Spinal cord (tissue), 10 donors: ENCODE measurements at places on chromosomes 12 and 14.

GRCh38 chr14:103520269-103520656 lies 2.4 kb downstream of the CKB start:
- no peak for DNase-seq

GRCh38 chr12:49869816-49870500 lies 27.1 kb upstream of the BCDIN3D start:
- DNase-seq: no peak

- DNase-seq: no peak
Observed at GRCh38 chr14:99573436-99574098, 30.4 kb downstream of the CCDC85C start.

DNA sequence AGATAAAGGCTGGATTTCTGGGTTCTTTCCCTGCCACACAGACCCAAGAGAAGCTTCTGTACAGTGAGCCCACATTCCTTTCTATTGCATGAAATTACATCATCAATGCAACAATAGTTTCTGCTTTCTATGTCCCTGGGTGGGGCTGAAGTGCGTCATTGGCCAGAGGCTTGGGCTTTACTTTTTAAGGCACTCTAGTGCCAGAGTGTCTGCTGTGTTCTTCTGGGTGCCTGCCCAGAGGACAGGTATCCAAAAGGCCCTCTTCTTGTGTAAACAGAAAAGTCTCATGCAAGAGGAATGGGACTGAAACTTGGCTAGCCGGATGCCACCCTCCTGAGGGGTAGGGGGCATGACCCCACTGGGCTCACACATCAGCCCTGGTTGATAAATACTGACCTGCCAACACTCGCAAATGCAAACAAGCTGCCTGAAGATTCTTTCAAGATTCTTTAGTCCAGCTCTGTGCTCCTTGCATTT lies 5.9 kb downstream of the KRT86 start:
- DNase-seq: no peak

DNA sequence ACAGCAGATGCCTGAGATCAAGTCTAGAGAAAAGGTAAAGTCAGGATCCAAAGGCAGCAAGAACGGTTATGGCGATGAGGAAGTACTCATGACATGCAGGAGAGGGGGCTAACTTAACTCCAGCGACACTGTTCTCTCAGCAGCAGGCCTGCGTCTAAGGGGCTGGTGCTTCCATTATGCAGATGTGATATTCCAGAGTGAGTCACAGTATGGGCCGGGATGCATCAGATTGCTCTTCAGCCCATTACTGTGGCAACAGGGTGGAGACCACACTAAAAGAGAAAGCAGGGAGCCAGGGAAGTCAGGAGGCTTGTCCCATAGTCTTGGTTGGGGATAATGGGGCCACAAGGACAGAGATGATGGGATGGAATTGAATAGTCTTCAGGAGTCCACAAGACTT lies 151.8 kb upstream of the NTF3 start:
- DNase-seq: no peak

DNA sequence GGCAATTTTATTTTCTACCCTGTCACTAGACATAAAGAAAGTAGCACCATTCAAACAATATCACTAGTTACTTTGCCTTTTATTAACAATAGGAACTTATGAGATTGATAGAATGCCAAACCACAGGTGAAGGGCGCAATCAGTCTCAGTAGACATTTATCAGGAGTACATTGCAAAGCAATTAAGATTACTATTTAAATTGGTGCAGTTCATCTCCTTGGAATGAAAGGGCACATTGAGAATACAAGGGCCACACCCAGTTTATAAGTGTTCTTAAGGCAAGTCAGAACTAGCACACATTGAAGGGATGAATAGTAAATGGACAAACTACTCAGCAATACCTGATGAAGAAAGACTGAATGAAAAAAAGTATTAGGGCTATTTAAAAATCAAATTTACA lies 601.4 kb downstream of the C12orf50 start:
- DNase-seq: no peak

DNA sequence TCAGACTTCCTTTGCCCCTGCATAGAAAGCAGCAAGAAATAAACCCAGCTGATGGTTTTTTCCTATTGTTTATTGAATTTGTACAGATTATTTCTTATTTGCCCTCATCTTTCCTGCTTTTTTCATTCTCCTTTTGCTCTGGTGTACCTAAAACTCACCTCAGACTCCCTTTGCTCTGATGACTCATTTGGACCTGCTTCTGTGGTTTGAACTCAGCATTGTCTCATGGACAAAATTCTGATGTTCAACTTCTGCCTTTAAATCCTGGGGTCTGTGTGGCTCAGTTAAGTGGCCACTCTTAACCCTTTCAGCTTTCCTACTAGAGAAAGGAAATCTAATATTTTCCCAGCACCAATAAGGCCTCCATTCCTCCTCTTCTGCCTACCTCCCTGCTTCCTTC lies 3.5 kb upstream of the SENP1 start:
- DNase-seq: no peak

GRCh38 chr12:64110864-64111263 lies 111.2 kb downstream of the KICS2 start:
- no peak for DNase-seq

- DNase-seq: no peak
Observed at GRCh38 chr12:111443586-111443985, 37.9 kb downstream of the SH2B3 start.

DNA sequence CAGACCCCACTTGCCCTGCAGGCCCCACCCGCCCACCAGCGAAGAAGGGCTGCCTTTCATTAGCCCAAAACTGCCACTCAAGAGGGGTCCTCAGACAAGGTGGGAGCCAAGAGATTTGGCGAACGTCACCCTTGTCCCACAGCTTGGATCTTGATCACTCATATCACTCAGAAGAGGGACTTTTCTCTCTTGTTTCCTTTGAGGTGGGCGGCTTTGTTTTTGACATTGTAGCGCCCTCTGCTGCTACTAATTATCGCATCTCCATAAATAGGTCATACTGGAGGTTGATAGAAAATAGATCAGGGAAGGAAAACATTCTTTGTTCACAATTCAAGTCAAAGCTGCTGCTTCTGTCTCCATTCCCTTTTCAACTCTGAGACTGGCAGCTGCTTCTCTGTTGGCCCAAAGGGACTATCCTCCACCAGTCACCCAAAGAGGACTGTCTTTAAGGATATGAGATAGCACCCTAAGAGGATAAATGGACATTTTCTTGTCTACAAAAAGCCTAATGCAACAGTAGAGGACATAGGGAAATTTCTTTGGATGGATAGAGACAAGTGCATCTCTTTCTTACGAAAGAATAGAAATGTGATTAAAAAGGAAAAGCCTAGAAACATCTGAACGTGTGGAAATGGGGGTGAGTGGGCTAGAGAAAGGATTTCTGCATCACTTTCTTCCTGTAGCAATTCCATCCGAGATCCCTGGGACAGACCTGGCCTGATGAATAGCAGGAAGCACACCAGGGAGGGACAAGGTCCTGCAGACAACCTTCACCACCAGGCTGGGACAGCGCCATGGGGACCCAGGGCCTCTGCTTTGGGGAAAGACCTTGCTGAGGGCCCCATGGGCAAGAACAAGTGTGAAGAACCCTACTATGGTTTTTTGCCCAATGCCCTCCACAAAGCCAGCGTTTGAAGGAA lies 115.8 kb downstream of the DAD1 start:
- DNase-seq: no peak

DNA sequence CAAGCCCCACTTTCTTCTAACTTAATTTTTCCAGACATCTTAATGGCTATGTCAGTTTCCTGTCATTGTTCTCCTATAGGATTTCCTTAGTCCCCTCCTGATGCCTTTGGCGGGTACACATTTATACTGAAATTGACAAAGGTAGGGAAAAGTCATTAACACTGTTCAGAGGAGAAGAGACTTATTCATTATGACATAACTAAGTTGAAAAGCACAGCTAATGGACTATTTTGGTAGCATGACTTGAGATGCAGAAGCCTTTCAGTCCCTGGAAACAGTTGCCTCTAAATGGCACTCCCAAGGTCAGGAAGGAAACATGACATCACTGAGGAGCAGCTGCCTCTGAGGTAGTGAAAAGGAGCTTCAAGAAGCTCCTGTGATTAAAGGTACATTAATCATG lies 317.5 kb upstream of the KITLG start:
- no peak for DNase-seq

GRCh38 chr14:34462132-34462893 lies at the start of gene SPTSSA:
TSS of gene SPTSSA (minus strand) at chr14:34462240. CDS start at chr14:34462207, 33 bp downstream.
- peak; percentile 96 for DNase-seq

GRCh38 chr14:93715279-93715927 lies 72.9 kb downstream of the PRIMA1 start:
- no peak for DNase-seq

- DNase-seq: no peak
Observed at GRCh38 chr12:11673666-11674461, 24.4 kb downstream of the ETV6 start.

DNA sequence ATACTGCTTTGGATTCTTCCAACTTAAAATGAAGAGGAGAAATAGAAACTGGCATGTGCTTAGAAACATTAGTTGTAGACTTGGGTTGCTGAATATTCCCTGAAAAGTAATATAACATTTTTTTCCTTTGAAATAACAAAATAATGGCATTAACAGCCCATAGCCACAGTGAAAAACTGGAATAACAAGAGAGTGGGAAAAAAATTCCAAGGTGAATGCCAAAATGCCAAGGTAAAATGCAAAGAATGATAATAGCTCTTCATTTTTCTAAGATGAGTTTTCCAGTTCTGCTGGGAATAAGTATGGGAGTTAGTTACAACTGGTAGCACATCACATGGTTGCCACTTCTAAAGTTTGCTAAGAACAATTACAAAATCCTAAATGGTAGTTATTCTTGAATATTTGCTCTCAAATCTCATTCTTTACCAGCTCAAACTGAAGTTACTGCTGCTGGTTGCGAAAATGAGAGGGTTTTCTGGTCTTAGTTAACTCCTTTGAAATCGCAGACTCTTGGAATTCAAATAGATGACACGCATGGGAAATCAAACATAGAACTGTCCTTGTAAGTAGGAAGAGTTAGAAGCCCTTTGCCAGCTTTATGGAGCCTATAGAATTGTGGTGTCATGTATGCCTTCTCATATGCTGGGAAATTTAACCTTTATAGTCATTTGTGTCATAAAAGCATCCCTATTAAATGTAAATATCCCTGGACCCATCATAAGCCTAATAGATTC lies 165.0 kb upstream of the DCN start:
- no peak for DNase-seq

- DNase-seq: no peak
Observed at GRCh38 chr12:66753810-66754209, 74.9 kb upstream of the GRIP1 start.

DNA sequence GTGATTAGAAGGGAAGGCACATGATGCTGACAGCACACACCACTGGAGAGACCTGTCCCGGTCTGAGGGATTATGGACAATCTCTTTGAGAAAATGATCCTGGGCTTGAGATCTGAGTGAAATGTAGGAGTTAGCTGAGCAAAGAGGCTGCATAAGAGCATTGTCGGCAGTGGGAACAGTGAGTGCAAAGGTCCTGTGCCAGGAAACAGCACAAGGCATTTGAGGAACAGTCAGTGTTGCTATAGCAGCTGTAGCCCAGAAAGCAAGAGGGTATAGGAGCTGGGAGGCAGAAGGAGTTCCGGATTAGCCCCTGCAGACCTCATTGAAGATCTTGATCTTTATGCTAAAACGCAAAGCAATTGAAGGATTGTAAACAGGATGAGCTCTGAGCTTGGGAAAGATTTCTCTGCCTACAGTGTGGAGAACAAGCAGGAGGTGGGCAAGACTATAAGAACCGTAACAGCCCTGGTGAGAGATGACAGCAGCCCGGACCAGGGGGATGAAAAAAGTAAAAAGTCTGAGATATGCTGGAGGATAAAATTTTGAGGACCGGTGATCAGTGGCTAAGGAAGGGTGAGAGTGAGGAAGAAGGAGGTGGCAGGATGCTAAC lies 28.5 kb downstream of the CFL2 start:
- DNase-seq: no peak

GRCh38 chr14:45084946-45085346 lies 1.0 kb downstream of the PRPF39 start:
- no peak for DNase-seq

- no peak for DNase-seq
Observed at GRCh38 chr14:34051966-34052657, 101.2 kb upstream of the EGLN3 start.

DNA sequence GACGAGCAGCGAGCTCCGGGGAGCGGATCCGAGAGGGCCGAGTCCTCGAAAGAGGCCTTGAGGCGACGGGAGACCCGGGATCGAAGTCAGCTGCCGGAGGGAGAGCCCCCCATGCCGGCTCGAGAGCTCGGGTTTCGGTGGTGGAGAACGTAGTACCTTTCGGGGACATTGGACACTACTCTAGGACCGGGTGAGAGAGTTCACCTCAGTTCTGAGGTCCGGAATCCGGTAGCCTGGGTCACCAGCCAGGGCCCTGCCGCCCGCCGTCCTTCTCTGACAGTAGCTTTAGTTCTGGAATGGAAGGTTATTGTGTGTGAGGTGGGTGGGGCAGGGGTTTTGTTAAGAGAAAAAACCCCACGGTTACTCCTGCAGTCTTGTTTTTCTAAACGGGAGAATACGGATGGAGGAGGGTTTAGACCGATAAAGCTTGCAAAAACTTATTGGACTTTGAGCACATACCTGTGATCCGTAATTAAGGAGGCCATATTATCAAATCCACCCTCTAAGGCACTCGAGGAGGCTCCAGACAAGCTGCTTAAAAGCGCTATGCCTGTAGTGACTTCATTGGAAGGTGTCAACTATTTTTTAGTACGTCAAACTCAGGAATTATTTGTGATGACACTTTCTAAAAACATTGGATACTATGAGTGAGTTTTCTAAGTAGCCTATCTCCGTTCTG lies 765 bp downstream of the SCYL2 start:
- no peak for DNase-seq

DNA sequence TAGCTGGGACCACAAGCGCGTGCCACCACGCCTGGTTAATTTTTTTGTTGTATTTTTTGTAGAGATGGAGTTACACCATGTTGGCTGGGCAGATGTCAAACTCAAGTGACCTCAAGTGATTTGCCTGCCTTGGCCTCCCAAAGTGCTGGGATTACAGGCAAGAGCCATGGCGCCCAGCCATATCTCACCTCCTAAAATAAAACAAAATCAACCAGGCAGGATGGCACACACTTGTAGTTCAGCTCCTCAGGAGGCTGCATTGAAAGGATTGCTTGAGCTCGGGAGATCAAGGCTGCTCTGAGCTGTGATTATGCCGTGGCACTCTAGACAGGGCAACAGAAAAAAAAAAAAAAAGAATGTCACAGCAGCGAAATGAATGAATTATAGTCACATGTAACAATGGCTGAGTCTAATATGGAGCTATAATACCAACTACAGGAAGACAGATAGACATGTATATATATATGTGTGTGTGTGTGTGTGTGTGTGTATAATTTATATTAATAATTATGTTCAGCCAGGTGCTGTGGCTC lies 19.3 kb upstream of the TMEM120B start:
- no peak for DNase-seq
